ENCODE measurements at places on chromosomes 1 and 21.

- H3K27ac ChIP-seq, result no peak overlapping the region
- no peaks in the 10 kb centered on the region for H3K4me1 ChIP-seq
- H3K4me3 ChIP-seq, result no peak overlapping the region
- no peak for DNase-seq
- H3K36me3 ChIP-seq, result no peaks in the 10 kb centered on the region
These were observed 212.2 kb upstream of the RAB4A start for GRCh38 chr1:229058729-229059128.

GRCh38 chr1:205285381-205286101 is 36.0 kb downstream of the NUAK2 start:
- H3K4me3 ChIP-seq, result no peak overlapping the region
- no peaks in the 10 kb centered on the region for H3K36me3 ChIP-seq
- peak overlapping the region; percentile 92 for H3K27ac ChIP-seq
- H3K4me1 ChIP-seq, result peaks cover 23% of the 10 kb centered on the region

- H3K4me3 ChIP-seq, result no peak overlapping the region
- H3K36me3 ChIP-seq, result peaks cover 14% of the 10 kb centered on the region
- no peaks in the 10 kb centered on the region for H3K4me1 ChIP-seq
- H3K27ac ChIP-seq, result no peak overlapping the region
- DNase-seq, result no peak
- H3K27me3 ChIP-seq, result no peaks in the 10 kb centered on the region
These were observed 31.1 kb upstream of the MTF1 start for GRCh38 chr1:37890378-37891014.

GRCh38 chr21:33241846-33242245 is 12.1 kb downstream of the IFNAR2 start:
- no peak overlapping the region for H3K27ac ChIP-seq
- peaks cover 7% of the 10 kb centered on the region for H3K36me3 ChIP-seq
- H3K4me1 ChIP-seq, result no peaks in the 10 kb centered on the region

DNA sequence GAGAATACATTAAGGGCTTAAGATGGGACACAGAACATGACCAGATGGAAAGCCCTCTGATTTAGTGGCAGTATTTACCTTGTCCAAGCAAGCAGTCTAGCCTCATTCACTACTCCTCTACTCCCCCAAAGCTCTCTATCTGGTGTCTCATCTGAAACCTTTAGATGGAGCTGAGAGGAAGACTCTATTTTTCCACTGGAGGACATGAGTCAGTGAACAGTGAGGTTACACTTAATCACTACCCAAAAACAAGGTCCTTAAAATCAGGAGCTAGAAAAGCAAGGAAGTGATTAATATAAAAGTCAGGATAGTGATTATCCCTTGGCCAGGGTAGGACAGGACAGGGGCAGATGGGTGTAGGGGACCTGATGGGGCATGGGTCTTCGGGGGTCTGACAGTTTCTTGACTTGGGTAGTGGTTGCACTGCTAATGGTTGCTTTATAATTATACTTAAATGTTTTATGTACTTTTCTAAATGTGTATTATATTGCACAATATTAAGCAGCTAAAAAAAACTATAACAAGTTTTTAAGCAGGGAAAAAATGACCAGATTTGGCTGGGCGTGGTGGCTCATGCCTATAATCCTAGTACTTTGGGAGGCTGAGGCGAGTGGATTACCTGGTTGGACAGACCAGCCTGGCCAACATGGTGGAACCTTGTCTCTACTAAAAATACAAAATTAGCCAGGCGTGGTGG is 3.0 kb downstream of the PTPN22 start:
- no peak overlapping the region for H3K4me3 ChIP-seq
- H3K27ac ChIP-seq, result peak overlapping the region; percentile 35
- DNase-seq, result no peak

DNA sequence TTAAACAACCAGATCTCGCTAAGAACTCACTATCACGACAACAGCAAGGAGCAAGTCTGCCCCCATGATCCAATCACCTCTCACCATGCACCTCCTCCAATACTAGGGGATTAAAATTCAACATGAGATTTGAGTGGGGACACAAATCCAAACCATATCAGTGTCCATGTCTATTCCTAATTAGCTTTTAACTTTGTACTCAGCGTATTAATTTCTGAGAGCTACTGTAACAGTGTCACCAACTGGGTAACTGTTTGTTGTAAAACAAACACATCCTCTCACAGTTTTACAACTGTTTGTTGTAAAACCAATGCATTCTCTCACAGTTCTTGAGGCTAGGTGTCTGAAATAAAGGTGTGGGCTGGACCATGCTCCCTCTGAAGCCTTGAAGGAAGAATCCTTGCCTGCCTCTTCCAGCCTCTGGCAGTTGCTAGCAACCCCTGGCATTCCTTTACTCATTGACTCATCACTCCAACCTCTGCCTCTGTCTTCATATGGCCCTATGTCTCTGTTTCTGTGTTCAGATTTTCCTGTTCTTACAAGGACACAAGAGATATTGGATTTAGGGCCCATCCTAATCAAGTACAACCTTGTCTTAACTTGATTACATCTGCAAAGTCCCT is 121.2 kb downstream of the LTN1 start:
- peaks cover 15% of the 10 kb centered on the region for H3K36me3 ChIP-seq
- no peak overlapping the region for H3K4me3 ChIP-seq
- H3K4me1 ChIP-seq, result no peaks in the 10 kb centered on the region
- no peaks in the 10 kb centered on the region for H3K27me3 ChIP-seq
- DNase-seq, result no peak

- H3K36me3 ChIP-seq, result peaks cover 43% of the 10 kb centered on the region
- no peak overlapping the region for H3K27ac ChIP-seq
- H3K4me1 ChIP-seq, result no peaks in the 10 kb centered on the region
These were observed 65.5 kb downstream of the LTN1 start for GRCh38 chr21:28927130-28927529.

- H3K4me1 ChIP-seq, result peaks cover 13% of the 10 kb centered on the region
- no peaks in the 10 kb centered on the region for H3K36me3 ChIP-seq
- H3K27ac ChIP-seq, result no peak overlapping the region
- H3K27me3 ChIP-seq, result no peaks in the 10 kb centered on the region
These were observed 1.7 kb downstream of the SSX2IP start for GRCh38 chr1:84688463-84689061.

GRCh38 chr1:91513706-91514105 is 13.1 kb downstream of the CDC7 start:
- no peak overlapping the region for H3K4me3 ChIP-seq
- DNase-seq, result no peak
- H3K27me3 ChIP-seq, result no peaks in the 10 kb centered on the region
- H3K4me1 ChIP-seq, result no peaks in the 10 kb centered on the region
- H3K27ac ChIP-seq, result no peak overlapping the region

GRCh38 chr1:213523781-213524398 is 463.9 kb upstream of the PROX1 start:
- no peaks in the 10 kb centered on the region for H3K4me1 ChIP-seq
- H3K4me3 ChIP-seq, result no peak overlapping the region
- no peak overlapping the region for H3K27ac ChIP-seq
- no peaks in the 10 kb centered on the region for H3K36me3 ChIP-seq

DNA sequence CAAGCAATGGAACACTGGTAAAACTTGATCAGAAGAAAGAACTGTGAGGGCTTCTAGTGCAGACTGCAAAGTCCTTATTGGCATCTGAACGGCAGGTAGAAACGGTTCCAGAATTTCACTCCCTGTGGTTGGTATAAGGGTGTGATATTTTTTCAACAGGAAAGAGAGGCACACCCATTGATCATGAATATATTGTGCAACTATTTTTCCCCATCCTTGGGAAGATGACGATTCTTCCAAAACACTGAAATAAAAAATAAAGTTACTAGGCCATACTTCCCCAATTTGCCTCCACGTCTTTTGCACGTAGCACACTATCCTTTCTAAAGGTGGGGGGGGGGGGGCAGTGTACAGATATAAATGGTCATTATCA is 49.6 kb downstream of the TARBP1 start:
- no peak overlapping the region for H3K4me3 ChIP-seq
- DNase-seq, result no peak
- no peaks in the 10 kb centered on the region for H3K27me3 ChIP-seq
- H3K36me3 ChIP-seq, result peaks cover 76% of the 10 kb centered on the region
- H3K27ac ChIP-seq, result no peak overlapping the region
- no peaks in the 10 kb centered on the region for H3K4me1 ChIP-seq

GRCh38 chr1:247378334-247379073 is 37.5 kb upstream of the NLRP3 start:
- H3K27me3 ChIP-seq, result no peaks in the 10 kb centered on the region
- no peak for DNase-seq
- H3K36me3 ChIP-seq, result no peaks in the 10 kb centered on the region
- H3K4me3 ChIP-seq, result no peak overlapping the region
- H3K27ac ChIP-seq, result no peak overlapping the region
- no peaks in the 10 kb centered on the region for H3K4me1 ChIP-seq

GRCh38 chr1:236762410-236762809 is 32.7 kb upstream of the MTR start:
- H3K4me3 ChIP-seq, result no peak overlapping the region
- DNase-seq, result no peak
- H3K36me3 ChIP-seq, result no peaks in the 10 kb centered on the region
- H3K4me1 ChIP-seq, result no peaks in the 10 kb centered on the region
- H3K27me3 ChIP-seq, result no peaks in the 10 kb centered on the region

- no peaks in the 10 kb centered on the region for H3K36me3 ChIP-seq
- H3K4me1 ChIP-seq, result no peaks in the 10 kb centered on the region
- no peak overlapping the region for H3K27ac ChIP-seq
- no peaks in the 10 kb centered on the region for H3K27me3 ChIP-seq
These were observed 27.0 kb downstream of the TTC39A start for GRCh38 chr1:51303315-51303714.

GRCh38 chr1:204996981-204997380 is 46.0 kb upstream of the CNTN2 start:
- peaks cover 2% of the 10 kb centered on the region for H3K27me3 ChIP-seq
- no peaks in the 10 kb centered on the region for H3K36me3 ChIP-seq
- no peaks in the 10 kb centered on the region for H3K4me1 ChIP-seq

DNA sequence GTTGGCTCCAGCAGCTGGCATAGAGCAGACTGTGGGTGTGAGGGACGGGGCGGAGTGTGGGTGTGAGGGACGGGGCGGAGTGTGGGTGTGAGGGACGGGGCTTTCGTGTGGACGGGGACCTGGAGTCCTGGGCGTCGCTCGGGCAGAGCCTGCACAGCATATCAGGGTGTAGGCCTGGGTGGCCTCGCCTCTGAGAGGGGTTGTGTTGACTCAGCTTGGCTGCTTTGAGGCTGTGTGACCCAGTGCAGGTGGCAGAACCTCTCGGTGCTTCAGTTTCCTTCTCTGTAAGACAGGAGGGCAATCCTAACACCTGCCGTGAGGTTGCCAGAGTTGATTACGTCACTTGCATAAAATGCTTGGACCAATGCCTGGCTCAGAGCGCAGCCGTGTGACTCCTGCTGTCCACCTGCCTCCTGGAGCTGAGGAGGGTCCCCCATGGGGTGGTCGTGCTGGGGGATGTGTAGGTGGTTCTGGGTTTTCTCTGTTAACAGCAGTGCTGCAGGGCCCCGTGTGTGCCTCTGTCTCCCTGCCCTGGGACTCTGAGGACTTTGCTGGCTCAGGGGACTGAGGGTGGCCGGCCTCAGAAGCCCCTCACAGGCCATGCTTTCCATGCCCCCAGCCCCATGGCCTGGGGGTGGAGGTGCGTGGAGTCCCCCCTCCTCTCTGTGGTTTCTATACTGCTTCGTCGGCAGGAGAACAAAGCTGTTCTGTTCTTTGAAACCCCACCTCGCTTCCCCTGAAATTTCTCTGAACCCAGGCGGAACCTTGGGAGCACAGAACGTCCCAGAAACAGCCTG is 15.4 kb downstream of the PDXK start:
- H3K4me1 ChIP-seq, result peaks cover 21% of the 10 kb centered on the region
- H3K36me3 ChIP-seq, result peaks cover 88% of the 10 kb centered on the region
- no peaks in the 10 kb centered on the region for H3K27me3 ChIP-seq
- no peak overlapping the region for H3K4me3 ChIP-seq
- DNase-seq, result no peak

GRCh38 chr1:85628791-85629531 is 48.4 kb downstream of the CCN1 start:
- H3K4me3 ChIP-seq, result no peak overlapping the region
- H3K27ac ChIP-seq, result peak overlapping the region; percentile 68
- H3K27me3 ChIP-seq, result no peaks in the 10 kb centered on the region

GRCh38 chr21:27366646-27367235 is 399.9 kb upstream of the ADAMTS5 start:
- no peak overlapping the region for H3K4me3 ChIP-seq
- no peak for DNase-seq
- H3K27me3 ChIP-seq, result no peaks in the 10 kb centered on the region
- no peaks in the 10 kb centered on the region for H3K4me1 ChIP-seq

DNA sequence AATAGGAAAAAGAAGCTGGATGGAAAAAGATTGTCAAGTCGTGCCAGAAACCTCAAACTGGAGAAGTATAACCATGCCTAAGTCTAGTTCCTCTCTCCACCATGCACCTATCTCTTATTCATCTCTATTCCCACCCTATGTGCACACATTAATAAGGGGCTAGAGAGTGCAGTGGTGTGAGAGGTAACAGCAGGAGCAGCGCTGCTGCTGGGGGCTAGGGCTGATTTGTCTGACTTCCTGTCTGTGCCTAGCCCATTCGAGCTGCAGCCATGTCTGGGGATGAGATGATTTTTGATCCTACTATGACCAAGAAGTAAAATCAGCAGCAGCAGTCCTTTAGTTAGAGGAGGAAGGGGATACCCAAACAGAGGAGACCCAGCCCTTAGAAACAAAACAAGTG is 43.0 kb downstream of the TRIM33 start:
- H3K4me3 ChIP-seq, result no peak overlapping the region
- peaks cover 21% of the 10 kb centered on the region for H3K4me1 ChIP-seq
- no peak overlapping the region for H3K27ac ChIP-seq
- H3K36me3 ChIP-seq, result peaks cover 8% of the 10 kb centered on the region
